ENCODE measurements at places on chromosomes 11 and 22.

- H3K4me1 ChIP-seq: no peaks in the 10 kb centered on the region
- no peak overlapping the region for H3K4me3 ChIP-seq
- H3K36me3 ChIP-seq: no peaks in the 10 kb centered on the region
Observed at GRCh38 chr11:14101388-14101787, 138.9 kb downstream of the SPON1 start.

DNA sequence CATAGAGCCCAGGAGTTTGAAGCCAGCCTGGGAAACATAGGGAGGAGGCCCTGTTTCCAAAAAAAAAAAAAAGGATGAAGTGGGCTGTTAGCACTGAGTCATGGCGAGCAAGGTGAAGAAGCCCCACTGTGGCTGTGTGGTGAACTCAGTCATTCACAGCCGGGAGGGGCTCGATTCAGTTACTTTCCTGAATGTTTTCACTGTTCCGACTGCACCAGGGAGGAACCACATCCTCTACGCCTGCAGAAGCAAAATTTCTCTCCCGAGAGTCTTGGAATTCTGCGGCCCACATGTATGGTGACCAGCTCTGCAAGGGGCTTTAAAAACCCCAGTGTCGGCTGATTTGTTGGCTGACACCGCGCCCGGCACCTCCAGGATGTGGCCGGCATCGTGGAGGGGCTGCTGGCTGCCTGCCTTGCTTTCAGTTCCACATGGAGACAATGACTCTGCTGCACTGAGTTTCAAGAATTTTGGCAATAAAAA, 27.8 kb upstream of the GRAMD4 start:
- H3K36me3 ChIP-seq: no peaks in the 10 kb centered on the region
- peak; percentile 52 for DNase-seq
- H3K4me3 ChIP-seq: peak overlapping the region; percentile 70
- H3K27me3 ChIP-seq: no peaks in the 10 kb centered on the region
- peaks cover 29% of the 10 kb centered on the region for H3K4me1 ChIP-seq

DNA sequence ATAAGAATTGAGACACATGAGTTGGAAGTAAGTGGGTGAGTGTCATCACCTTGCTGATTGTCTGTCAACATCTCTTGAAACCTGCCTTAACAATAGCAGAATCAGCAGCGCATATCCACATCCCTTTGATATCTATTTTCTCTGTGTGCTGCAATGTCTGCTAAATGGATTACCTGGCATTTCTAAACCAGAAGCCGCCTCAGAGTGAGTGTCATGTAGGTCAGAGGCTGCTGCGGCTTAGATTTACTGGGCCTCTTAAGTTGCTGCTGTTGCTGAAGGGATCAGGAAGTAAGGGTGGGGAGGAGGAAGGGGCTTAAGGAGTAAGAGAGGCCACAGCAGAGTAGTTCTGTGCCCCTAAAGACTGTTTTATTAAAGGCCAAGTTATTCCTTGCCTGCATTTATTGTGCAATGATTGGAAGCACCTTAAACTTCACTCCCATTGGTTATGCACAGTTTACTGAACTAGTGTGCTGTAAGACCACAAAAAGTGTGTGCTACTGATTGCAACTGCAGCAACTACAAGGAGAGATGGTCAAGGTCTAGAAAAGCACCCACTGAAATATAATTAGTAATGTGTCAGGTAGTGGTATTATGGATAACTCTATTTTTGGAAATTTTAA, 29.8 kb upstream of the TMEM41B start:
- peaks cover 15% of the 10 kb centered on the region for H3K27me3 ChIP-seq
- H3K4me1 ChIP-seq: peaks cover 21% of the 10 kb centered on the region
- H3K4me3 ChIP-seq: no peak overlapping the region
- no peak overlapping the region for H3K27ac ChIP-seq
- no peak for DNase-seq

DNA sequence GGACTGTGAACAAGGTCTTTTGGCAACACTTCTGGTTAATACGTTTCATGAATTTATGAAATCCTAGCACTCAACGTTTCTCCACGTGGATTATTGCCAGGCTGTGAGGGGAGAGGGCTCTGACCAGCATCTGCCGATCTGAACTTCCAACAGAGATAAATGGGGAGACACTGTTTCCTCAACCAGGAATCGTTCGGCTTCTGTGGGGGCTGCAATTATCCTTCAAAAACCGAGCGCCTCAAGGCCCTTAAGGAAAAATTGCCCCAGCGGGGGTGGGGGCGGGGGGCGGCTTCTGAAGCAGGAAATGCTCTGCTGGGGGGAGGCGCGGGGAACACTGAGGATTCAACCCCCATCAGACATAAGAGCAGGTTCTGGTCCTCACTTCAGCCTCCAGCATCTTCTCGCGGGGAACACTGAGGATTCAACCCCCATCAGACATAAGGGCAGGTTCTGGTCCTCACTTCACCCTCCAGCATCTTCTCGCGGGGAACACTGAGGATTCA, 155.6 kb downstream of the BRD1 start:
- DNase-seq: no peak
- H3K4me3 ChIP-seq: no peak overlapping the region
- peaks cover 12% of the 10 kb centered on the region for H3K4me1 ChIP-seq

DNA sequence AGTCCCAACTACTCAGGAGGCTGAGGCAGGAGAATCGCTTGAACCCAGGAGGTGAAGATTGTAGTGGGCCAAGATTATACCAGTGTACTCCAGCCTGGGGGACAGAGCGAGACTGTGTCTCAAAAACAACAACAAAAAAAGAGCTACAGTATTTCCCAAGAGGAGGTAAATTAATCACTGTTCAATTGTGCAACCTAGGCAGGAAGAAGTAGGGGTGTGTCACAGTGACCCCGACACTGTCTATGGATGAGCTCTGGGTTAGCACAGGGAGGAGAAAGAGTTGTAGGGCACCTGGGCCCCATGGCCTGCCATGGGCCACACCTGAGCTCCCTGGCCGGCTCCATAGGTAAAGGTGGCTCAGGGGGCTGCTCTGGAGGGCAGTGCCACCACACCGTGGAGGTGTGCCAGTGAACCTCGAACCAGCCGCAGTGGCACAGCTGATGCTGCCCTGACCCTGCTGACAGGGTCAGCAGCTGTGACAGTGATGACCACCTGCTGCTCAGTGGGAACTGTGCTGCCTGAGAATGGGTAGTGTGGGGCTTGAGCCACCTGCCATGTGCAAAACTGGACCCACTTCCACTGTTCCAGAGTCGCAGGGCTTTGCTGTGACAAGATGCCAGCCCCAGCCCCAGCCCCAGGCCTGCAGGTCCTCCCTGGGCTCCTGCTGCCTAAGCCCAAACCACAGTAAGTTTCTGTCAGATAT, 84.0 kb upstream of the PITPNB start:
- H3K27me3 ChIP-seq: no peaks in the 10 kb centered on the region
- H3K36me3 ChIP-seq: no peaks in the 10 kb centered on the region
- H3K4me3 ChIP-seq: no peak overlapping the region
- H3K4me1 ChIP-seq: no peaks in the 10 kb centered on the region

DNA sequence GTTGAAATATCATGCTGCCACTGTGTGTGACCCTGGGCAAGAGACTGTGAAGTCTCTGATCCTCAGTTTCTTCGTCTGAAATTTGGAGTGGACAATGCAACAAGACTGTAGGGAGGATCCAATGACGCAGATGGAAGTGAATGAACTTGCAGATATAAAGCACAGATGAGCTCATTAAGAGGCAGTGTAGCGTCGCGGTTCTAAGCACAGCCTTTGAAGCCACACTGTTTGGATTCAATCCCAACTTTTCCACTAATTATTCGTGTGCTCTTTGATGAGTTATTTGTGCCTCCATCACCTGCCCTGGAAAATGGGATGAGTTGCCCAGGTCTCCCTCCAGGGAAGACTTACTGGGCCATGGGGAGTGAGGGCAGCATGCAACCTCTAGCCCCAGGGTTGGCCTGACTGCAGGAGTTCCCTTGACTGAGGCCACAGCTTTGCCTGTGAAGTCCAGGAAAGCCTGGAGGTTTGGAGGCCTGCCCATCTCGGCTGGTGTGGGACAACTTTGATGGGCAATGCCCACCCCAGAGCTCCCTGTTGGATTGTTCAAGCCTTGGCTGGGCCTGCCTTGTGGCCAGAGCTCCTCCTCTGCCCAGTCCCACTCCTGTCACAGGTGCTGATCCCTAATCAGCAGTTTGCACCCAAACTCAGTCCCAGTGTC, 266.0 kb upstream of the B3GAT1 start:
- H3K27me3 ChIP-seq: no peaks in the 10 kb centered on the region
- no peak overlapping the region for H3K4me3 ChIP-seq
- H3K36me3 ChIP-seq: no peaks in the 10 kb centered on the region
- DNase-seq: no peak

DNA sequence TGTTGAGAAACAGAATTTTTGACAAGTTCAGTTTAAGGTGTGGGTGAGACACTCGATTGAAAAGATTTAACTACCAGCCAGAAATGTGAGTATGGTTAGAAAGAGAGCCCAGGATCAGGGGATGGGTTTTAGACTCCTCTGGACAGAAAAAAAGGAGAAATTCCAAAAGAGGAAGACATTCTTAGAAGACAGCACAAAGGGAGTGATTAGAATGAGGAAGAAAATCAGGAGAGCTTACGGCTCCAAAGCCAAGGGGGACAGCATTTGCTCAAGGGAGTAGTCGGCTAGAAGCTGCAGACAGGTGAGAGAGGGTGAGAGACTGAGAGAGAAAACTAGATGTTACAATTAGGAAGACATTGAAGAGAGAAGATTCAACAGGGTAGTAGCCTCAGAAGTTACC, 166.1 kb downstream of the ADAMTS15 start:
- no peak overlapping the region for H3K27ac ChIP-seq
- H3K4me3 ChIP-seq: no peak overlapping the region
- no peaks in the 10 kb centered on the region for H3K4me1 ChIP-seq
- no peaks in the 10 kb centered on the region for H3K36me3 ChIP-seq
